Activated CD4-positive, alpha-beta T cell treated with anti-CD3 and anti-CD28 coated beads for 36 hours (primary cell): ENCODE measurements at places on chromosomes 12 and 14. TPM values are rescaled to one million over a fixed set of nuclear protein-coding genes. Genes with fewer than 3 reads are reported as not detected.

DNA sequence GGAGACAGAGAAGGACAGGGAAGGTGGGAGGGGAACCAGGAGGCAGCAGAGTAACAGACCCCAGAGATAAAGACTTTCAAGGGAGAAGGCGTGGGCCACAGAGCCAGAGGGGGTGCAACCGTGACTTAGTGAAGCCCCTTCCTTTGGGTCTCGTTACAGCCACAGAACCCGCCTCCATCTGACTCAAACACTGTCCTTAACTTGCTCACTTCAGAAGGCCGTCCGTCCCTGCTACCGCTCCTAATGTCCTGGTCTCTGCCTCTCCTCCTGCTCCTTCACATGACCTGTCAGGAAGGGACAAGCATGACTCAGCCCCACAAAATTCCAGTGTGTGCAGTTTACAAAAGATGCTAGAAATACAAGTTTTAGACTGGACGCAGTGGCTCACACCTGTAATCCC is 18.0 kb downstream of the RIMBP2 start:
- H3K27ac ChIP-seq: no peak overlapping the region
- no peaks in the 10 kb centered on the region for H3K4me1 ChIP-seq
- DNase-seq: no peak
- H3K36me3 ChIP-seq: no peaks in the 10 kb centered on the region

DNA sequence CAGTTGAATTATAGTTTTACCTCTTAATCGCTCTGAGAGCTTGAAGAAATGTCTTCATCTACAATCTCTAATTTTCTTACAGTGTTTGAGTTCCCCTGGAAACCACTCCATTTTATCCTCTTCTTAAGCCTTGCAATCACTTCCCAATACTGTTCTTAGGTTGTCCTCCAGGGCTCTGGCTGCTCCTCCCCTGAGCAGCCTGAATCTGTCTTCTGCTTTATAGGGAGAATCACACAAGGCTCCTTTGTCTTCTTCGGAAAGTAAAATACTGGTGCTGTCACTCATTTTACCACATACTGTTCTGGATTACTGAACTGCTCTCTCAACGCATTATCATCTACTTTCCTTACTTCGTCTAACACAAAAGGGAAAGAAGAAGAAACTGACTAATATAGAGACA is 133.7 kb downstream of the MDGA2 start:
- no peak overlapping the region for H3K27ac ChIP-seq
- H3K4me1 ChIP-seq: no peaks in the 10 kb centered on the region
- DNase-seq: no peak
- no peaks in the 10 kb centered on the region for H3K36me3 ChIP-seq
- H3K27me3 ChIP-seq: no peaks in the 10 kb centered on the region

GRCh38 chr14:103308717-103309616 is 25.1 kb upstream of the EIF5 start:
- DNase-seq: no peak
- no peaks in the 10 kb centered on the region for H3K4me1 ChIP-seq
- peaks cover 4% of the 10 kb centered on the region for H3K27me3 ChIP-seq
- H3K27ac ChIP-seq: no peak overlapping the region
- H3K36me3 ChIP-seq: no peaks in the 10 kb centered on the region
- no peak overlapping the region for H3K4me3 ChIP-seq

DNA sequence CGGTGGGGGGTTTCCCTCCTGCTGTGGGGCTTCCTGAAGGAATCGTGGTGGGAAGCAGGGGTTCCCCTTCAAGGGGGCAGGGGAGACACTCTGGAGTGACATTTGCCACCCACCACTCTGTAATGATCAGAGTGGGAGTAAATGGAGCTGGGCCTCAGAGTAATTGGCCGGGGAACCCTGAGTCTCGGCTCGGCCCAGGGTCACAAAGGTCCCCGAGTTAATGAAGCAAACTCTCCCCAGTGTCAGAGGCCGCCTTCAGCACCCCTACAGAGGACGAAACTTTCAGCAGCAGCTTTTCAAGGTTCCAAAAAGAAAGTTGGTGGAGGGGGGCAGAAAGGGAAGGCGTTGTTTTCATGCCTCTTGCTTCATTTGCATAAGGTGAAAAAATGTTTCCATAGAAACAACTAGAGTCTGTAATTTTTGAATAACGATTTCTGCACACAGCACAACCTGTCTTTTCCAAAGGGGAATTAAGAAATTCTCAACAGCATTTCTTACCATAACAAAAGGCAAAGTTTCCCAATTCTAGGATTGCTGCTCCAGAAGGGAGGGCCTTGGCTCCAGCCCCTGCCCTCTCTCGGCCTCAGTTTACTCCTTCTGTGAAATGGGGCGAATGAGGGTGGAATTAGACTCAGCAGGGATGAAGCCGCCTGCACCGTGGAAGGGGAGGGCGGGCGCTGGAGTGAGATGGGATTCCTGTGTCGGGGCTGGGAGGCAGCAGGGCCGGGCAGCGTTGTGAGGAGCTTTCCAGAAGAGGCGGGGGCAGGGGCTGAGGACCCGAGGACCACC is 67.0 kb upstream of the BEGAIN start:
- H3K36me3 ChIP-seq: no peaks in the 10 kb centered on the region
- no peak overlapping the region for H3K4me3 ChIP-seq
- DNase-seq: no peak

GRCh38 chr14:64971943-64972791 is at the start of gene RAB15:
Gene RAB15, minus strand, starts transcription at chr14:64972336. Its CDS starts 260 bp downstream, at chr14:64972076.
- no peaks in the 10 kb centered on the region for H3K27me3 ChIP-seq
- H3K4me1 ChIP-seq: peaks cover 17% of the 10 kb centered on the region
- H3K27ac ChIP-seq: peak within 1 kb of the TSS; percentile 51
- peak; percentile 58 for DNase-seq

- H3K27me3 ChIP-seq: no peaks in the 10 kb centered on the region
- no peak for DNase-seq
- peaks cover 10% of the 10 kb centered on the region for H3K4me1 ChIP-seq
- H3K27ac ChIP-seq: no peak overlapping the region
- H3K36me3 ChIP-seq: no peaks in the 10 kb centered on the region
Observed at GRCh38 chr12:107379852-107380567, 286.7 kb upstream of the CRY1 start.

- peaks cover 2% of the 10 kb centered on the region for H3K27me3 ChIP-seq
- no peak overlapping the region for H3K27ac ChIP-seq
- H3K36me3 ChIP-seq: no peaks in the 10 kb centered on the region
- DNase-seq: peak; percentile 21
Observed at GRCh38 chr12:46342562-46343033, 30.0 kb downstream of the SLC38A2 start.

DNA sequence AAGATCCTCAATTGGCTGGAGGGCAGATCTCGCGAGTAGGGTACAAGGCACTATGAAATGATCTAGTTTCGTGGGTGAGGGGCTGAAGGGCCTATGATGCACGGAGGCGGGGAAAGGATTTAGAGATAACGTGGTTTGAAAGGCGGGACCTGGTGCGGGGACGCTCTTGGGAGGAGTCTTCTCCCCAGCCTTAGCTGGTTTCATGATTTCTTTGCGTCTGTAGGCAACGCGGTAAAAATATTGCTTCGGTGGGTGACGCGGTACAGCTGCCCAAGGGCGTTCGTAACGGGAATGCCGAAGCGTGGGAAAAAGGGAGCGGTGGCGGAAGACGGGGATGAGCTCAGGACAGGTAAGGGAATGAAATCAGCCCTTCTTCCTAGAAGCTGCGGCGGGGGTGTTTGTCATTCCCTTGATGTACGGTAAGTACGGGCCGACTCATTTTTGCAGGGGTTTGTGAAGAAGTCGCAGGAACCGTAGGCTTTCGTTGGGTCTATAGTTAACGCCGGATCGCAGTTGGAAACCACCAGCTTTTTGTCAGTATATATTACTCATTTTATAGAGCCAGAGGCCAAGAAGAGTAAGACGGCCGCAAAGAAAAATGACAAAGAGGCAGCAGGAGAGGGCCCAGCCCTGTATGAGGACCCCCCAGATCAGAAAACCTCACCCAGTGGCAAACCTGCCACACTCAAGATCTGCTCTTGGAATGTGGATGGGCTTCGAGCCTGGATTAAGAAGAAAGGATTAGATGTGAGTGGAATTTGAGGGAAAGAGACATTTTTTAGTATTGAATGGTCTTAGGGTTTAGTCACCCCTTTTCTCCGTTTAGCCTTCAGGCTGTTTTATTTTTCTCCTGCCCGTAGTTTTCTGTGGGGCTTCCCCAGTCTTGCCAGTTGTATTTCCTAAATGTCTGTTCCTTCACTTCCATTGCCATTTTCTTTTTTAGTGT is 602 bp downstream of the APEX1 start:
- H3K27me3 ChIP-seq: no peaks in the 10 kb centered on the region
- no peak for DNase-seq
- H3K36me3 ChIP-seq: peaks cover 48% of the 10 kb centered on the region
- peaks cover 27% of the 10 kb centered on the region for H3K4me1 ChIP-seq

GRCh38 chr14:29240066-29240465 is 473.5 kb downstream of the FOXG1 start:
- no peak overlapping the region for H3K4me3 ChIP-seq
- H3K4me1 ChIP-seq: no peaks in the 10 kb centered on the region
- no peak for DNase-seq
- no peak overlapping the region for H3K27ac ChIP-seq

- H3K36me3 ChIP-seq: no peaks in the 10 kb centered on the region
- no peaks in the 10 kb centered on the region for H3K4me1 ChIP-seq
- H3K27me3 ChIP-seq: peaks cover 15% of the 10 kb centered on the region
- no peak for DNase-seq
- H3K4me3 ChIP-seq: no peak overlapping the region
Observed at GRCh38 chr12:41336041-41336549, 148.0 kb downstream of the PDZRN4 start.

DNA sequence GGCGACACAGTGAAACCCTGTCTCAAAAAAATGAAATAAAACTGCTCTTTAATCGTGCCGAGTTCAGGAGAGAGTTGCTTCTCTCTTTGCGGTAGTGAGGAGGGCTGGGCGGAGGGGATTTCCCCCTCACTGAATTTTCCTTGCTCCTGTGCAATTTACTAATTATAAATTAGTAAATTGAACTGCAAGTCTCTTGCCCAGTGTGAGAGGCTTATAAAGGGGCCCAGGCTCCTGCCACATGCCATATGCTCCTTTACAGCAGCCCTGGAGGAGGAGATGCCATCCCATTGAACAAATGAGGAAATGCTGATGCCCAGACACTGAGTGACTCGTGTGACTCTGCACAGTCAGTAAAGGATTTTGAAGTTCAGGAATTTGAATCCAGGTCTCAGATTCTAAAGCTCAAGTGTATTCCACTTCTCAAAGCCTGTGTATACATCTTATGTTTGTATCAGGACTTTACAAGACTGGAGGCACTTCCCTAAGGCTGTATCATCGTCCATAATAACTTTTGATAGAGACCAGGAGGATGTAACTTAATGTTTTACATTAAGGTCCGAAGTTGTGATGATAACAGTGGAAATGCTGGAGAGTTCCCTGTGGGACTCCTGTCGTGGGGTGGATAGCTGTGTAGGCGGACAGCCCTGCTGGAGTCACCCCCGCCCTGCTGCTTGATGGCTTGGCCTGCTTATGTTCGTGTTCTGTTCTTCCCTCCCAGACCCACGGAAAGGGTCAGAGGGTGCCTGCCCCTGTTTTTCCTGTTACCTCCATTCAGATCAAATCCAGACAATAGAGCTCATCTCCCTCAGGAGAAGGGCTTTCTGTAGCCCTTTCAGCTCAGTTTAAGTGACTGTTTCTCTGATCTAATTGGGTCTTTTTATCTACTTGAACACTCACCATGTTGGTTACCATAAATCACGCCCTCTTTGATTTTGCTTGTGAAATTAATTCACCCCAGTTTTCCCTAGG is 13.9 kb downstream of the PELI2 start:
- no peaks in the 10 kb centered on the region for H3K36me3 ChIP-seq
- peaks cover 43% of the 10 kb centered on the region for H3K4me1 ChIP-seq
- peak overlapping the region; percentile 47 for H3K27ac ChIP-seq
- DNase-seq: no peak
- peaks cover 11% of the 10 kb centered on the region for H3K27me3 ChIP-seq
- peak overlapping the region; percentile 11 for H3K4me3 ChIP-seq

DNA sequence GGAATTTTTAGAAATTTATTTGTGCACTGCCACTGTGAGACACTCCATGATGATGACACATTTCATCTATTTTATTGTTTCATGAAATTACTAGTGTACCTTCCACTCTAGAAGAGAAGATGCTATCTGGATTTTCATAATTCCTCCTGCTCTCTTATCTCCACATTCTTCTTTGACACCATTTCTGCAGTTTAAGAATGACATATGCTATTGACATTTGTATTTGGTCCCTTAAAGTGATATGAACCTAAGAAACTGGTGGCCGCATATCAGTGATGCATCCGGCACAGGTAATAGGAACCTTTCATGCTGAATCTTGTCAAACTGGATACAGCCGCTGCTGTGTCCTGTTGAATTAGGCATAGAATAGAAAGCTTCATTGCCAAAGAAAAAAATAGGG is 696.3 kb downstream of the TMEM121 start:
- DNase-seq: no peak
- H3K4me1 ChIP-seq: peaks cover 60% of the 10 kb centered on the region
- H3K4me3 ChIP-seq: no peak overlapping the region
- no peaks in the 10 kb centered on the region for H3K36me3 ChIP-seq
- H3K27ac ChIP-seq: peak overlapping the region; percentile 71

- peaks cover 8% of the 10 kb centered on the region for H3K36me3 ChIP-seq
- no peaks in the 10 kb centered on the region for H3K27me3 ChIP-seq
- no peak overlapping the region for H3K4me3 ChIP-seq
- H3K27ac ChIP-seq: no peak overlapping the region
Observed at GRCh38 chr12:67355428-67356379, 86.5 kb downstream of the CAND1 start.

- no peak overlapping the region for H3K27ac ChIP-seq
- no peak overlapping the region for H3K4me3 ChIP-seq
- H3K27me3 ChIP-seq: no peaks in the 10 kb centered on the region
- DNase-seq: no peak
Observed at GRCh38 chr14:68916358-68916941, 62.7 kb downstream of the ACTN1 start.

Gene OLR1
- total RNA-seq: not detected
